Panc1 (cell line): ENCODE measurements at places on chromosomes 16 and 17. TPM values are rescaled to one million over a fixed set of nuclear protein-coding genes. Genes with fewer than 3 reads are reported as not detected.

PLXDC1 gene
- total RNA-seq: not detected

NHLRC4 gene
- 4.0 TPM for total RNA-seq

CHST6 gene
- 0.05 TPM for total RNA-seq

IRF8 gene
- 0.62 TPM for total RNA-seq

KRT33B gene
- total RNA-seq: not detected

OR2C1 gene
- not detected for total RNA-seq

HOXB9 gene
- total RNA-seq: 65.9 TPM

BRCA1 gene
- total RNA-seq: 29.9 TPM

GRCh38 chr17:17809531-17810083, 27.2 kb downstream of the SREBF1 start:
- DNase-seq: no peak

- no peak for DNase-seq
Measured at GRCh38 chr17:17853811-17854447, 17.1 kb upstream of the SREBF1 start.

DNA sequence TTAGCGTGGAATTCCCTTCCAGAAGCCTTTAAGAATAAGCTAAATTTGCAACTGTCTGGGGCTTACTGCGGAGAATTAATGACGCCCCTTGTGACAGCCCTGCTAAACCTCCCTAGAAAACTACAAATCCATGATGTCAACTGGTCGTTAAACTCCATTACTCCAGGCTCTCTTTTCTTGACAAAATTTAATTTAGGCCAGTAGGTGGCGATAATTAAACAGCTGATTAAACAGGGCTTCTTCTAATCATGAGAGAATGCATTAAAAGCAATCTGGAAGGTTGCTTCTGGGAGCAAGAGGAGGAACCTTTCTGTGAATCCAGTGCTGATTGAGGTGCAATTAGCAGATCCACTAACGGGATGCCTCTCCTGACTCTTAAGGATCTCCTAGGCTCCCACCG, 8.1 kb upstream of the NLRP1 start:
- DNase-seq: no peak

DNA sequence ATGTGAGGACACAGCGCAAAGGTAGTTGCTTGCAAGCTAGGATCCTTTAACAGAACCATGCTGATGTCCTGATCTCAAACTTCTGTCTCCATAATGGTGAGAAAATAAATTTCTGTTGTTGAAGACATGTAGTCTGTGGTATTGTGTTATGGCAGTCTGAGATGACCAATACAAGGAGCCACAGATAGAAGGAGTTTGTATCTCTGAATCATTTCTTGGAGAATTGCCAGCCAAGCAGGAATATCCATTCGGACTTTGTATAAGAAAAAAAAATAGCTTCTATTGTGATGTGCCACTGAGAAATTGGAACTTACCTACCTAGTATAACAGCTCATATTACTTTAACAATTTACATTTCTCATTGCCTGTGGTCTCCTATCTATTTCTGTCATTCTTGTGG, 447.6 kb upstream of the CA10 start:
- no peak for DNase-seq

- no peak for DNase-seq
Measured at GRCh38 chr17:3532859-3533142, 24.8 kb downstream of the TRPV3 start.

GRCh38 chr17:46013502-46014165, 14.6 kb downstream of the STH start:
- no peak for DNase-seq

GRCh38 chr17:4738136-4739121, 1.2 kb upstream of the ZMYND15 start:
- DNase-seq: no peak

DNA sequence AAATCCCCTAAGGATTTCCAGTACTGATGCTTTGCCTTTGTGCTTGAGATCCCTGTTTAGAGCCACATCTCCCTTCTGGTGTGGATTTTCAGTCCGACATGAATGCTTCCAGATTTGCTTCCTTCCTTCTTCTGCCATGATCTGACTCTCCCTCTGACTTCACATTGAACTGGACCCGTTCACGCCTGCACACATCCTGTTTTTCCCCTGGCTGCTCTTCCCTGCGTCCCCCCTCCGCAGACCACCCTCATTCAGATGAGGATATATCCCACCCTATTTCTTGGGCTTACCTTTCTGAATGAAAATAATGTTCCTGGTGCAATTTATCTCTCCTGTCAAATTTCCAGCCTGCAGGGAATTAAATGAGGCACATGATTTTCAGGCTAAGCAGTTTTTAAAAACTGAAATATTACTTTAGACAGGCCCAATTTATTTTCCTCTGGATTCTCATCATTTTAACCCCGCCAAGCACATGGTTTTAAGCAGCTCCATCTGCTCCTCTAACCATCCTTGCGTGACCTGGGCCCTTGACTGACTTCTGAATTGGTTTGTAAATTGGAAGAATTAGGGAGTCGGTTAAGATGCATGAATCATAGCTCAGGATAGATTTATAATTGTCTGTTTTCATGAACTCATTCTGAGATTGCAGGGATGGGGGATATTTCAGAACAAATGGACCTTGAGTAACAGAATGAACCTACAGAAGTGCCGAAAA, 59.2 kb downstream of the BMERB1 start:
- DNase-seq: no peak

DNA sequence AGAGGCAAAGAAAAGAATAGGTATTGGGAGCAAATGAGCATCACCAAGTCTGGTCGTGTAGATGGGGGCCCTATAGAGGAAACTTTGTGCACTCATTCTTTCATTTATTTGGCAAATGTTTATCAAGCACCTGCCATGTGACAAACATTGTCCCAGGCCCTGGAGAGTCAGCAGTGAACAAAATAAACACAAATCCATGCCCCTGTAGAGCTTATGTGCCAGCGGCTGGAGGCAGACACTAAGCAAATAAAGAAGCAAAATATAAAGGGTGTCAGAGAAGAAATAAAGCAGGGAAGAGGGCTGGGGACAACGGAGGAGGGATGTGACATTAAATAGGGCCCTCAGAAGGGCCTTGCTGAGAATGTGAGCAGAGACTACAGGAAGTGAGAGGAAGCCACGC, 45.5 kb downstream of the KATNIP start:
- DNase-seq: no peak

GRCh38 chr17:34414339-34414738, 51.3 kb upstream of the CCL1 start:
- DNase-seq: no peak

- DNase-seq: no peak
Measured at GRCh38 chr17:46796524-46796923, 22.0 kb downstream of the WNT3 start.

- no peak for DNase-seq
Measured at GRCh38 chr17:78117027-78117981, 11.3 kb downstream of the TMC6 start.
